ENCODE measurements at places on chromosomes 1 and 21.

DNA sequence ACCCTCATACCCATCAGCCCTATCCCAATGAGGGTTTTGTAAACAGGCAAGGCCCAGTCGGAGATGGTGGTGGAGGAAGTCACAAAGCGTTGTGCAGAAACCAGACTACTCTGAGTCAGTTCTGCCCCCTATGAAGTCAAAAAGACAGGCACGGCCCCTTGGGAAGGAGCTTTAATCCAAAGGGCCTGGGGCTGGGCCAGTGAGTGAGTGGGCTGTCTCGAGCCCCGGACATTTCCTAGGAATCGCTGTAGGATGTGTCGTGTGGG, 442 bp upstream of the AHCYL1 start:
- no peak for DNase-seq

DNA sequence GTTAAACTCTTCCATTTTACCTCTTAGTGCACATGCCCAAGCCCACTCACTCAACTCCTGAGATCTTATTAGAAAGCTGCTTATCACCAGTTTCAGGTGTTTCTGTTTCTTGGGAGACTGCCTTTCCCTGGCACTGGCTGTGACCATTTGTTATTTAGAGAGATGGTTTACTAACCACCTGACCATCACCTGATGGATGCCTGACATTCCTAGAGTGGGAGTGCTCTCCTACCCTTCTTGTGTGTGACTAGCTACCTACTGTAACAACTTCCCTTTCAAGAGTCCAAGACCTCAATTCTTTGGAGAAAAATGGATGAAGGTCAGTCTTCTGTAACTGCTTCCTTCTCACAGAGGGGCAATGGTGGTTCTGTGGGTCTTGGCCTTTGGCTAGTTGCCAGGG, 755.2 kb upstream of the ADAMTS5 start:
- DNase-seq: no peak

- no peak for DNase-seq
These were observed 115.7 kb downstream of the CENPF start for GRCh38 chr1:214718724-214719123.

DNA sequence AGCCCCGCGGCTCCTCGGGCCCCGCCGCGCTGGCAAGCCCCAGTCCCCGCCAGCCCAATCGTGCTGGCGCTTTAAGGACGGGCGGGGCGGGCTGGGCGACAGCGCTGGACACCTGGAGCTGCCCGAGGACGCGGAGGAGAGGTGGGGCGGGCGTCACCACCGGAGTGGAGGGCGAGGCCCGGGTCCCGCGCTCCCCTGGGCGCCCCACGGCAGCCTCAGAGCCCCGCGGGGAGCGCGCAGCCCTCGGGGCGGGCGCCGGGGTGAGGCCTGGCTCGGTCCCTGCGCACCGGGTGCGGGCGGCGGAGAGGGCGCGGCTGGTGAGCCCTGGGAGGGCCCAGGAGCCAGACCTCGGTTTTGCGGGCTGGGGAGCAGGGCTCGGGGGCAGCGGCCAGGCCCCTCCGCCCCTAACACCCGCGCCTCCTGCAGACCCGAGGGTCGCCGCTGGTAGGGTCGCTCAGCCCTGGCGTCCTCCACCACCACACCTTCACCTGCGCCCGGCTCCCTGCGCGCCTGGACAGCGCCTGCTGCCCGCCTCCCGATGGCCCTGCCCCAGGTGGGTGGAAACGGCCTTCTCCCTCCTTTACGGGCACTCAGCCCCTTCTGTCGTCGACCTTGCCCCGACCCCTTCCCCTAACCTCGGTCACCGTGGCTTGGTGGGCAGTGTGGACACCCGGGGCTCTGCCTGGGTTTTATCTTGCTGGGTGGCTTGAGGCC, at the start of gene TMEM61:
Gene TMEM61, plus strand, starts transcription at position 101 of the 714 bp plus-strand sequence. Its CDS starts 438 bp downstream, at position 539.
- peak; percentile 58 for DNase-seq

DNA sequence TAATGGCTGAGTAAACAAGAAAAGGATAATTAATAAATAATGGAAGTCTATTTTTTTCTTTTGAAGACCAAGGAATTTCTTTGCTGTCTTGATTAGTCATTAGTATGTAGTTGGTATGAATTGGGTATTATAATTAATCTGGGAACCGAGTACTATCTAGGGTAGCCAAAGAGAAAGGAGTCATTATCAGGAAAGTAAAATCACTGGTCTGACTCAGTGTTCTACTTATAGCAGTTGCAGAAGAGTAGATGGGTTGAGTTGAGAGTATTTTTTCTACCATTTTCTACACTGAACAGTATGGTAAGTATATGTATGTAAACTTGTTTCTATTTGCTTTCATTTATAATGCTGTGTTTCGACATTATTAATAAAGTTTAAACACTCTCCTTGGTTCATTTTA, 26.6 kb downstream of the CDC14A start:
- DNase-seq: no peak

DNA sequence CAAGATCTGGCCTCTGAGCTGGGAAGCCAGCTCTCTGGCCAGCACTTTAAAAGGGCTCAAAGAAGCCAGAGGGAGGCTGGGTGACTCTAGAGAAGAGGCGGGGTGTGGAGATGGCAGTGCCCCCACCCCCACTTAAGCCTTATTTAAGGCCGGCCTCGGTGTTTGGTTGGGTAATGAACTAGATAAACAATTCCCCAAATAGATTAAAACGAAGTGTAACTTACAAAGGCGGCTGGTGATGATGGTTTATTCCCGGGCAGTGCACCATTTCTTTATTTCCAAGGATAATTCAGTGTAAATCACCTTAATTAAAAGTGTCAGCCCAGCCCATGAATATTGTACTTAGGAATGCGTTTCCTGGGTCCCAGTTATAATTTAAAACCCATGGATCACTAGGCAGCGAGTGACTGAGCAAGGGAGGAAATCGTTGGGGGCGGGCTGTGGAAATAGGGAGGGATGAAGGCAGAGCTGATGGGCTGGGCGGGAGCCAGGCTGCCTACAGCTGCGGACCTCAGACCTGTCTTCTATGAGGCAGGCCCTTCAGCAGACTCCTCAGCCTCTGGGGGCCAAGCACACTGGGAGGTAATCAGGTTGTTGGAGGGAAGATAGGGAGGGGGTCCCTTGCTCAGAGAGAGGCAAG, 54.9 kb downstream of the TMEM53 start:
- DNase-seq: no peak

DNA sequence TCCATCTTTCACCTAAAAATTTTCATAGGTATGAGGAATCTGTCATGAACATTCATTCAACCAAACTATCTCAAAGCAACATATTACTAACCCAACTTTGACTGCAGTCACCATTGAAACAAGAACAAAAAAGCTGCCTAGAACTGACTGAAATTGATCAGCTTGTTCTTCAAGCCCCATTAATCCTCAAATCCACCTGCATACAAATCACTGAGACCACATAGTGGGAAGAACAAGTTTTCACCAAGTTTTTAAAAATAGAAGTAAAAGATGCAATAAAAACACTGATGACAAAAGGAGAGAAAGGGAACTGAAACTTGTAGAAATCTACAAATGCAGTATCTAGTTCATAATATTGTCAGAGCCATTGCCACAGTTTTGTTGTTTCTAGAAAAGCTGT, 6.1 kb downstream of the SORT1 start:
- DNase-seq: no peak

DNA sequence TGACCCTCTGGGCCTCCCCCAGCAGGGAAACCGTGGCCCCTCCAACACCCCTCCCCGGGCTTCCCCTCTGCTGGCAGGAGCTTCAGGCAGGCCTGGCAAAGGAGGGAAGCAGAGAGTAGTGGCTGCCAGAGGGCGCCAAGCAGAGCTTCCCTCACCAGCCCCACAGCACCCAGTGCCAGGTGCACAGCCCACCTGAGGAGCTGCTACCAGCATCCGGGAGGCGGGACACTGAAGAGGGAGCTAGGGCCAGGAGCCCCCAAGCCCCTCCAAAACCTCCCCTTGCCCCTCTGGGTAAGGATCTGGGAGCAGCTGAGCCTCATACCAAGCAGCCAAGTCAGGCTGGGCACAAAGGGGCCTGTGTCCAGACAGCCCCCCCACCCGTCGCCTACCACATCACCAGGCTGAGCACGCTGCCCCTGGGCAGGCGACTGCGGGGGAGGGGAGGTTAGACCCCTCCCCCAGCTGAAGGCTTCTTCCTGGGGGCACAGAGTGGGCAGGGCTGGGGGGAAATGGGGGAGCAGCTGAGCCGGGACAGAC, 19.6 kb downstream of the CCDC24 start:
- DNase-seq: no peak

- no peak for DNase-seq
These were observed 90.9 kb upstream of the PGD start for GRCh38 chr1:10308001-10308400.

DNA sequence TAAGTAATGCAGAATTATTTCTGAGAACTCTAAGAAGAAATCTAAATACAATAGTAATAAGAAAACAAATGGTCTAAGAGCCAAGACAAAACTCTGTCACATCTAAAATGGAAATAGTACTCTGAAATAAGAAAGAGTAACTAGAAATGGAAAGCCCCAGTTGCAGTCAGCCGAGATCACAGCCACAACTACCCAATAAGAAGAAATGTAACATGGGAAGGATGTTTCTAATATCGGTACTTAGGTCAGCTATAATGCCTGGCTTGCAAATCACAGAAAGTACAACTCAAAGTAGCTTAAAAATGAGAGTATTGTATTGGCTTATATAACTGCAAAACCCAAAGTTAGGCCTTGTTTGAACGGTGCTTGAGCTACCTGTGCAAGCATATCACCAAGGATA, 58.6 kb upstream of the USP25 start:
- DNase-seq: no peak

GRCh38 chr1:170063109-170063826, 11.2 kb downstream of the KIFAP3 start:
- DNase-seq: no peak

- no peak for DNase-seq
These were observed 41.2 kb upstream of the ROR1 start for GRCh38 chr1:63732666-63733065.

GRCh38 chr1:208652296-208653160, 408.3 kb upstream of the PLXNA2 start:
- peak; percentile 69 for DNase-seq

- no peak for DNase-seq
These were observed 691 bp upstream of the MPZL1 start for GRCh38 chr1:167720965-167721616.

DNA sequence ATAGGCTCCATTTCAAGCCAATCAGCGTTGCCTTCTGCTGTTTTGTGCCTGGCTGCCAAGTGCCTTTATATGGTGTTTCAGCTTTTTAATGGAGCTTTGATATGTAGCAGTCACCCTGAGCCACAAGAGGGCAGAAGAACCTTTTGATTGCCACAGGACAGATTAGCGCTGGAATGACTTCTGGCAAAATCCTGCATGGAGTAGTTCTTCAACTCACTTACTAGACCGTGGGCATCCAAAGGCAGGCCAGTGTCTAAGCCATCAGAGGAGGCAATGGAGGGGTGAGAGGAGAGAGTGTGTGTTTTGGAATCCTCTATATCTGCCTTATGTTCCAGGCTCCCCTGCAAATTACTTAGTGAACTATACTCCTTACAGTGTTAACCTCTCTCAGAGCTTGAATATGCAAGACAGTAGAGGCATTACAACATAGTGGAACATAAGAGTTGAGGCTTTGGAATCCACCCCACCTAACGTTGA, 56.2 kb downstream of the ST3GAL3 start:
- peak; percentile 77 for DNase-seq

DNA sequence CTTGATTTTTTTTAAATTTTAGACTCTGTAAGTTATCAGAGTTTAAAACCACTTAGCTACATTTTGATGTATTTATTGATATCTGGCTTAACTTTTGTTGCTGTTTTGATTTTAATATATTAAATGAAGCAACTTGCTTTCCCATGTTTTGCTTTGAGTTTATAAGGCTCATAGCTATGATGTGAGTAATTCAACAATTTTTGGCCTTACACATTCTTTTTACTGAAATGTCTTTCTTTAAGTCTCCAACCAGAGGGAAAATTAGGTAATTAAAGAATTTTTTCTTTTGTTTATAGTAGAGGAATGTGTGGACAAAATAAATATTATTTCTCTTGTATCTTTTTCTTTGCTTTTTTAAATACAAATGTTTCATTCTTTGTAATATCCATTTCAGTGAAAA, 258.3 kb upstream of the ADAMTS5 start:
- DNase-seq: no peak

DNA sequence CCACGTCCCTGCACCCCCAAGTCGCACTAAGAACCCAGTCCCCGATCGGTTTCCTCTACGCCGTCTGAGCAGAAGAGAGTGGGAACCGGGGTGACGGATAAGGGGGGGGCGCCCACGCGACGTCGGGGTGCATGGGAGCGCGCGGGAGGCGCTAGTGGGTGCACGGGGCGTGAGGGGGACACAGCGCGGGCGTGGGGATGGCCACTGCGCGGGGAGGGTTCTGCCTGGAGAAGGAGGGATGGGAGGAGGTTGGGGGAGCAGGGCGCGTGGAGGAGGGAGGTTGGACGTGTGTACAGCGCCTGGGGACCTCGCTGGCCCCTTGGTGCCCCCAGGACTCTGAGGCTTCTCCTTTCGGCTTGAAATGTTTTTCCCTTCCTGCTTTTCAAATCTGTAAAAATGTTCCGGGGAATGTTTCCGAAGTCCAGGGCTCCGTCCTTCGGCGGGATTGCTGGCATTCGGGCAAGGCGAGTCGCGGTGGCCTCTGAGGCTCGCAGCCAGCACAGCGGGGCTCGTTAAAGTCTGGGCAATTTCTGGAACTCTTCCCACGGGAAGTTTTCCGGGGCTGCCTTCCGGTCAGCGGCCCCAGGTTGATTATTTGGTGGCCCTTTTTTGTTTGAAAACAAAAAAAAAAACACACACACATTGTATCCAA, 13.1 kb downstream of the RNF220 start:
- DNase-seq: peak; percentile 61

GRCh38 chr1:34975771-34976170, 9.4 kb downstream of the TMEM35B start:
- DNase-seq: no peak

GRCh38 chr1:230518511-230518910, 92.4 kb upstream of the PGBD5 start:
- no peak for DNase-seq

DNA sequence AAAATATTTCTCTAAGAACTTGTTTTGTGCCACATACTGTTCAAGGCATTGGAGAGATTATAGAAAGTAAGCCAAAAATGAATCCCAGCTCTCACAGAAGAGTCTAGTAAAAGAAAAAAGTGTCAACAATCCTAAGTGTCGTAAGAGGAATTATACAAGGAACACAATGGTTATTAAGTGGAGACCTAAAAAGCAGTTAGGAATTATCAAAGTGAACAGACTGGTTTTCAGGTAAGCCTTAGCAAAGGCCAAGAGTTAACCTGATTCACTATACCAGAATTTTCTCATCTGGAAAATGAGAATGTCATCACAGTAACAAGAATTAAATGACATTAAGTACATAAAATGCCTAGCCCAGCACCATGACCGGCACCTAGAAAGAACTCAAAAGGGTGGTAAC, 15.6 kb downstream of the SERBP1 start:
- no peak for DNase-seq

- no peak for DNase-seq
These were observed 43.6 kb downstream of the LRRN2 start for GRCh38 chr1:204641936-204642335.

GRCh38 chr1:6080469-6080868, 34.8 kb downstream of the KCNAB2 start:
- no peak for DNase-seq

GRCh38 chr1:246647513-246647912, 76.7 kb upstream of the SCCPDH start:
- no peak for DNase-seq
